ENCODE measurements at places on chromosomes 3 and 15. TPM values are rescaled to one million over a fixed set of nuclear protein-coding genes. Genes with fewer than 3 reads are reported as not detected.

CEP19 gene
- total RNA-seq: 1.6 TPM

LRRN1 gene
- total RNA-seq: not detected

TJP1 gene
- 33.7 TPM for total RNA-seq

ETFA gene
- total RNA-seq: 128 TPM

CLDN18 gene
- not detected for total RNA-seq

MRPS22 gene
- total RNA-seq: 38.7 TPM

SST gene
- total RNA-seq: not detected

All from cardiac atrium fibroblast (primary cell).